Central memory CD4-positive, alpha-beta T cell (primary cell): ENCODE measurements at places on chromosomes 6 and 20.

DNA sequence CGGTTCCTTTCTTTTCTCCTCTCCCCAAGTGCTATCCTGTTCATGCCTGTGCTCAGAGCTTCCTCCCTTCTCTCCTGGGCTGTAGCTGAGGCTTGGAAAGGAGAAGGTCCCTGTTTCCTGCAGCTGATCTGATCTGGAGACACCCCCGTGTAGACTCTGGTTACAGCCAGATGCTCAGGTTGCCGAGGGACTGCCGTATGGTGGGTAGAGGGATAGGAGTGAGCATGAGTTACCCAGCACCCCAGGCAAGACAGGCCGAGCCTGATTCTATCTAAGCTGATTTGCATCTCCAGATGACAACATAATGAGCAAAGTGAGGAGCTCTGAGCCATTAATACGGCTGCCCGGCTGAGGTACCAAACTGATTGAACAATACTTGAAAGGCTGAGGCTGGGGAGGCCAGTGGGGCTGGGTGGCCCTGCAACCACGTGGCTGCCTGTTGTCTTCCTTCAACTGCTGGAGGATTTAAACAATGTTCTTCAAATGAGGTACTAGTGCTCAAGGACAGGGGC is 91.8 kb downstream of the ASXL1 start:
- DNase-seq = no peak

DNA sequence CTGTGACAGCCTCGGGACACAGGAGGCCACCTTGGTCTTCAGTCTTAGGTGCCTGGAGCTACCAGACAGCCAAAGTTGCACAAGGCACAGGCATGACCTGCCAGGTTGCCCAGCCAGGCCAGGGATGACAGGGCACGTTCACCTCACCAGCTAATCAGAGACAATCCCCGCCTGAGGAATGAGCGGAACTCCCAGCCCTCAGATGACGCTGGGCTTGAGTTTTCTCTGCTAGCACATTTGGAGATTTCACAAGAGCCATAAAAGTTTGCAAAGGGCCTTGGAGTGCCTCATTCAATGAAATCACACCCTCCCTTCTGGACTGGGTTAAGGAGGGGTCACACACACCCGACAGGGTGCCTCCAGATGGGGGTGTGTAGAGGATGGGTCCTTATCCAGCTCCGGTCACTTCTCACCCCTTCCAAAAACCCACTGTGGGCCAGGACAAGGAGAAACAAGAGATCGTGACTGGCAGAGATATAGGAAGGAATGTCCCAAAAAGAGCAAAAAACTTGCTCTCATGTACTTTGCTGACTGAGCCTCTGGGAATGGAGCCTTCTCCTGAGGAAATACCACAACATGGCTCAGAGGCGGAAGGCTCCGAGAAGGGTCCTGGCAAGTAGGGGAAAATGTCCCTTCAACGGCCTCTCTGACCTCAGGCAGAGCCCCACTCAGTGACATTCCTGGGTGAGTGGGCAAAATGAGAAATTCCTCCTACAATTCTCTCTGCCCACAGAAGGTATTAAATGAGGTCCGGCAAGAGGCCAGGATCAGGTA is 121.6 kb downstream of the ISM1 start:
- no peak for DNase-seq

DNA sequence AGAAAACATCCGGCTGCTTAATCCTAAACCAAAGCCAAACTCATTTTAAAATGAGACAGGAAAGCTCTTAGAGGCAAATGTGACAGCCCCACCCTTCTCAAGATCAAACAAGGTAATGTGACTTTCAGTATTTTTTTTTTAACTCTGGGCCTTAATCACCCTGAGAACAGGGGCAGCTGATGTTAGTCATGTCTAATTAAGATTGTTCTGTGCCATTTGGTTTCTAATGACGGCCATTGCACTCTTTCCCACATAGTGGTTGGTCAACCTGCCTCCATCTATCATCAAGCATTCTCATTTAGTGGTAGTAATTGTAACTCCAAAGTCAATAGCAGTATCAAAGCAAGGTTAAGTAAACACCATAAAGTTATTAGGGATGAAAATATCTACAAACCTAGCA is 191.6 kb upstream of the EXOC2 start:
- DNase-seq = no peak

GRCh38 chr20:63734946-63735858 is 1.3 kb upstream of the LIME1 start:
- no peak for DNase-seq

DNA sequence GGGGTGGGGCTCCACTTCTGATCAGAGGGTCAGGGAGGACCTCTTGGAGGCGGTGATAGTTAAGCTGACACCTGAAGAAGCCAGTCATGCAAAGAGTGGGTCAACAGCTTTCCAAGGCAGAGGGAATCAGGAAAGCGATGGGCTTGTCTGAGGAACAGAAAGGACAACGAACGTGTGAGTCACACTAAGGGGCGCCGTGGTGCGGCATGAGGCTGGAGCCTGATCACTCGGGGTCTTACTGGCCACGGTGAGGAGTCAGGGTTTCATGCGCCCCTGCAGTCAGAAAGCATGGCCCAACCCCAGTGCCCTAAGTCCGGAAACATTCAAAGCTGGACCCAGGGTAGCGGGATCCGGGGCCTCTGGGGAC is 50.6 kb upstream of the SLC32A1 start:
- DNase-seq = no peak

GRCh38 chr20:44405785-44406571 is 50.5 kb downstream of the HNF4A start:
- no peak for DNase-seq

GRCh38 chr6:105495515-105495914 is 92.6 kb upstream of the PREP start:
- no peak for DNase-seq
